ENCODE measurements at places on chromosomes 7 and 10.
A peak's percentile ranks its signal among the peaks of the same experiment; 100 is the strongest.

DNA sequence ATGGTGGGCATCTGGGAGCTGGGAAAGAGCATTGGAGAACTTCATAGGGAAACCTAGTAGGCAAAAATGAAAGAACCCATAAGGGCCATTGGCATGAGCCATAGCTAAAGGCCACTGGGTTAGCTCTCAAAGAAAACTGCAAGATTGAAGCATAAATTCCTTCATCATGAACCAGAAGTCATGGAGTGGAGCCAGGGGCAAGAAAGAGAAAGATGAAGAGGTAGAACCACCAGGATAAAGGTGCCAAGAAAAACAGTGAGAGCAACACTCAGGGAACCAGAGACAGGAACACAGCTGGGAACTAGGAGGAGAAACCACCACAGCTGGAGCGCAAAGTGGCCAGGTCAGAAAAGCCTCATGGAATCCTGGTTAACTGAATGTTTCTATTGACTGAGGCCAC is 11.5 kb upstream of the SGMS1 start:
- DNase-seq: no peak

- DNase-seq: peak; percentile 67
Measured at GRCh38 chr7:112550468-112551060, 69.8 kb downstream of the LSMEM1 start.

- no peak for DNase-seq
Measured at GRCh38 chr10:131822692-131823245, 78.0 kb upstream of the PPP2R2D start.

GRCh38 chr7:157573244-157573643 is 236.4 kb downstream of the DNAJB6 start:
- DNase-seq: no peak

DNA sequence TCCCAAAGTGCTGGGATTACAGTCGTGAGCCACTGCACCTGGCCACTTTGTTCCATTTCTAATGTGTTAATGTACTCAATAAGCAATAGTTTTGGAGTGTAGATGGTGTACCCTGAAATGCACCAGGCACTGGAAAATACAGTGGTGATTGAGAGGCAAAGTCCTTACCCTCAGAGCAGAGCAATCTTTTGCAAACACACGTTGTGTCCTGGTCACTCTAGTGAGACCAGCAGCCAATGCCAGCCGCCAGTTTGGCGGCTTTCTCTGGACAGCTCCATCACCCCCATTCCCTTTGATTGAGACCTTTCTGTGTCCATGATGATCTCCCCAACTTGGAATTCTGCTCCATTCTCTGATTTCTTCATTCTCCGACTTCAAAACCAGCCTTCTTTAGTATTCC is 231.3 kb downstream of the GALNT17 start:
- DNase-seq: no peak

- DNase-seq: no peak
Measured at GRCh38 chr7:46229409-46229808, 308.3 kb upstream of the IGFBP3 start.

DNA sequence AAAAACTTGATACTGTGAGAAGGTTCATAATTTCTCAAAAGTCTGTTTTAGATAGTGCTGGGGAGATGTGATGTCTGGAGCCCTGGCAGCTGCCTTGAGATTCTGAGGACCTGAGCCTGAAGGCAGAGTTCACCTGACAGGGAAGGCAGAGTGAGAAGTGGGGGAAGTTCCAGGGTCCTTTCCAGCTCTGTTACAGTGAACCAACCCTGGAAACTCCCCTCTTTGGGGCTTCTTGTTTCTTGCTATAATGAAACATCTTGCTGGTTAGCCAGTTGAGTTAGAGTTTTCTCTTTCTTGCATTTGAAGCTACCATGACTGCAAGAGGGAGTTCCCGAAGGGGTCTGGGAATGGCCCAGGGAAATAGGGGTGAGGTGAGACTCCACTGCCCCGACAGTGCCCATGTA is 158.9 kb upstream of the TNRC18 start:
- no peak for DNase-seq
